Left renal pelvis (tissue), 4 donors: ENCODE measurements at places on chromosomes 11 and 22. TPM values are rescaled to one million over a fixed set of nuclear protein-coding genes. Genes with fewer than 3 reads are reported as not detected.

The FOXRED2 gene
- 29.7 TPM for polyA plus RNA-seq

The CHRDL2 gene
- 0.52 TPM for polyA plus RNA-seq

The TNNT3 gene
- 12.4 TPM for polyA plus RNA-seq

The SCGB1D2 gene
- 0.57 TPM for polyA plus RNA-seq

The GAB4 gene
- polyA plus RNA-seq, result not detected

The RFPL3 gene
- polyA plus RNA-seq, result not detected

The DMC1 gene
- polyA plus RNA-seq, result 4.9 TPM

The SPDYC gene
- not detected for polyA plus RNA-seq

The SULT4A1 gene
- polyA plus RNA-seq, result 2.5 TPM

The GPR83 gene
- polyA plus RNA-seq, result 0.65 TPM

The EIF3L gene
- polyA plus RNA-seq, result 981 TPM

The CASP5 gene
- polyA plus RNA-seq, result not detected

The OR52E8 gene
- not detected for polyA plus RNA-seq

The LRRC56 gene
- 1.4 TPM for polyA plus RNA-seq

The APOBEC3G gene
- polyA plus RNA-seq, result 6.8 TPM

The DGCR6 gene
- 2.3 TPM for polyA plus RNA-seq

The GGTLC2 gene
- polyA plus RNA-seq, result not detected

The AIFM3 gene
- 1.2 TPM for polyA plus RNA-seq

The TMEM86A gene
- 8.3 TPM for polyA plus RNA-seq

The MMP12 gene
- polyA plus RNA-seq, result 2.6 TPM

The CCDC87 gene
- 0.50 TPM for polyA plus RNA-seq

The APOA1 gene
- polyA plus RNA-seq, result 53.5 TPM

The CD248 gene
- polyA plus RNA-seq, result 77.1 TPM

The ESAM gene
- polyA plus RNA-seq, result 66.3 TPM

The CCDC117 gene
- 34.3 TPM for polyA plus RNA-seq

The HEPHL1 gene
- 0.21 TPM for polyA plus RNA-seq

The POU2AF2 gene
- not detected for polyA plus RNA-seq

The RIMBP3C gene
- polyA plus RNA-seq, result 0.37 TPM

The PRR5 gene
- 36.9 TPM for polyA plus RNA-seq

The OR51B5 gene
- polyA plus RNA-seq, result 0.40 TPM
